ENCODE measurements at places on chromosomes 16 and 17.

DNA sequence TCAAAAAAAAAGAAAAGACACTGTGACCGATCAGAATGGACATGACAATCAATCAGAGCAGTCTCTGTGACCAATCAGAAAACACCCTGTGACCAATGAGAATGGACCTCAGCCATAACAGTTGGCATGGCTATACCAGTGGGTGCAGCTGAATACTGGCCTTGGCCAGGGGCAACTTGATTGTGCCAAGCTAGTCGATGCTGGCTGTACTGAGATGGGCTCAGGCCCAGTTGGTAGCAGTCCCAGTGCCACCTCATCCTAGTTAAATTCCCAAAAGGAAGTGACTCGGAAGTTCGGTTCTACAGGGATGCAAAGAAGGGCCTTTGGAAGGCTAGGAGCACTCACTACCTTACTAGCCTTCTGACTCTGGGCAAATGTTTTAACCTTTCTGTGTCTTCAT lies 37.2 kb upstream of the BCO1 start:
- DNase-seq = no peak

DNA sequence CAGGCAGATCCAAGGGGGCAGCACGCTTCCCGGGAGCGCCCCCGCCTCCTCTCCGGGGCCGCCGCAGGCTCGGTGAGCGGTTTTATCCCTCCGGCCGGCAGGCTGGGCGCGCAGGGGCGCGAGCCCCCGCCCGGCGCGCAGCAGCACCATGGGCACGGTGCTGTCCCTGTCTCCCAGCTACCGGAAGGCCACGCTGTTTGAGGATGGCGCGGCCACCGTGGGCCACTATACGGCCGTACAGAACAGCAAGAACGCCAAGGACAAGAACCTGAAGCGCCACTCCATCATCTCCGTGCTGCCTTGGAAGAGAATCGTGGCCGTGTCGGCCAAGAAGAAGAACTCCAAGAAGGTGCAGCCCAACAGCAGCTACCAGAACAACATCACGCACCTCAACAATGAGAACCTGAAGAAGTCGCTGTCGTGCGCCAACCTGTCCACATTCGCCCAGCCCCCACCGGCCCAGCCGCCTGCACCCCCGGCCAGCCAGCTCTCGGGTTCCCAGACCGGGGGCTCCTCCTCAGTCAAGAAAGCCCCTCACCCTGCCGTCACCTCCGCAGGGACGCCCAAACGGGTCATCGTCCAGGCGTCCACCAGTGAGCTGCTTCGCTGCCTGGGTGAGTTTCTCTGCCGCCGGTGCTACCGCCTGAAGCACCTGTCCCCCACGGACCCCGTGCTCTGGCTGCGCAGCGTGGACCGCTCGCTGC lies 832 bp downstream of the CDK5R1 start:
- no peak for DNase-seq

- no peak for DNase-seq
Measured at GRCh38 chr16:78297066-78297666, 197.7 kb downstream of the WWOX start.

DNA sequence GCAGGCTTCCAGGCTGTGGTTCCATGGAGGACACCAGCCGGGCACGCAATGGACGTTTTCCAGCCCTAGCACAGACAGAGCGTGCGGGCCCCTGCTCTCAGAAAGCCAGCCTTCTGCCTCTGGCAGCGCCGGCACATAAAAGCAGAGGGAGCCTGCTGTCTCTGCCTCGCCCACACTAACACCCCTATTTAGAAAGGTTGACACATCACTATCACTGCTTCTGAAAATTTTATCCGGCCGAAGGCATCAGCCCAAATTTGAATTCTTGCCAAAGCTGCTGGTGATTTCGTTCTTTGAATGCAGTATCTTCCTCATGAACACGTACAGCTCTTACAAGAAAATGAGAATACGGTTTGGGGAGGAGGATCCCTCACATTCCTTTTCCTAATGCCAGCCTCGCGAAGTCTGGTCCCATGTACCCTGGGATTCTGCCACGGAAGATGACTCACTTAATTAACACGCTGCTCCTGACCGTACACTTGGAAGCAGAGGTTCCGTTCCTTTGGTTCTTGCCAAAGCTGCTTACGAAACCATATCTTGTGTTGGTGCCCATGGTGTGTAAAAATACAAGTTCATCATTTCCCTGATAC lies 1.3 kb upstream of the RAB11FIP3 start:
- no peak for DNase-seq

- no peak for DNase-seq
Measured at GRCh38 chr17:57744195-57745170, 616 bp downstream of the CCDC182 start.

- no peak for DNase-seq
Measured at GRCh38 chr16:62970851-62971250, 934.6 kb upstream of the CDH8 start.

DNA sequence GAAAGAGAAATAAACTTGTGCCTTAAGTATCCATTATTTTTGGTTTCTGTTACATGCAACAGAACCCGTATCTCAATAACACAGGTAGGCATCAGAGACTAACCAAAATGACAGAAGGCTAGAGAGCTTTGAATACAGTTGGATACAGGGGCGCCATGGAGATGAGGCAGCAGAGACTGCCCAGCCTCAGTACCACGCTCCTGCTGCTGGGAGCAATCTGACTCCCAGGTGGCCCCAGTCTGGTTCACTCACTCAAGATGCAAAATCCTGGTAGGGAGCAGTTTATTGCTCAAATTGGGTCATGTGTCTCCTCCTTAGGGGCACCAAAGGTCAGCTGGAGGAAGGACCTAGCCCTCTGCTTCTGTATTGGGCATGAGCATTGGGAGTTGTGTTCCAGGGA lies 218.9 kb downstream of the USP22 start:
- DNase-seq = no peak

DNA sequence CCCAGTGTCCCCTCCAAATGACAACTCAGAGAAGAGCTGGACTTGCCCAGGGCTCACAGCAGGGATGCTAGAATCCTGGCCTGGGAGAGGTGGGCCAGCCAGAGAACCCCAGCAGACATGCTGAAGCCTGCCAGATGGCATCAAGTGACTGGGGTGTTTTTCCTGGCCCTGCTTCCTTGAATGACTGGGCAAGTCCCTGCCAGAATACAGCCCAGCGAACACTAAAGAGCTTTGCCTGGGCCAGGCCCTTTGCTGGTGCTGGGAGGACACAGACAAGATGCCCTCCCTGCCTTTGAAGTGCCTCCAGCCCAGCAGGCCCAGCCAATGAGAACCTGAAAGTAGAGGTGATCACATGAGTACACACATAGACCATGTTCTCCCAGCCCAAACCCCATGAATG lies 11.5 kb downstream of the ZNF319 start:
- no peak for DNase-seq

GRCh38 chr16:4806280-4806679 lies 3.8 kb upstream of the ROGDI start:
- no peak for DNase-seq

- no peak for DNase-seq
Measured at GRCh38 chr16:21084631-21085225, 65.9 kb downstream of the DNAH3 start.

DNA sequence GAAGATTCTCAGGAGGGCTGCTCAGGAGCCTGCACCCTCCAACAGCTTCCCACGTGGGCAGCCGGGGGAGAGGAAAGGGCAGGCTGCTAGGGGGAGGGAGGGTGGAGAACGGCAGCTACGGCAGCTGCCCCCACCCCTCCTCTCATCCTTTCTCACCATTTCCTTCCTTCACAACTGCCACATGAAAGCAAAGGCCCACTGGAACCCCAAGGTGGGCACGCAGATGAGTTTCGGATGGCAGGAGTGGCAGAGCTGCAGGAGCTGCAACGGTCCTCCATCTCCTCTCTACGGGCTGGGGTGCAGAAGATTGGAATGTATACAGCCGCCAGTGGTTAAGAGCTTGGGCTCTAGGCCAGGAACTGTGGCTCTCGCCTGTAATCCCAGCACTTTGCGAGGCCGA lies 77.7 kb downstream of the GAS7 start:
- no peak for DNase-seq

- DNase-seq = no peak
Measured at GRCh38 chr17:81309140-81309858, 14.2 kb upstream of the SLC38A10 start.

GRCh38 chr17:50180111-50180510 lies 14.3 kb downstream of the SGCA start:
- no peak for DNase-seq

- DNase-seq = no peak
Measured at GRCh38 chr16:11035096-11035495, 90.7 kb downstream of the CLEC16A start.

DNA sequence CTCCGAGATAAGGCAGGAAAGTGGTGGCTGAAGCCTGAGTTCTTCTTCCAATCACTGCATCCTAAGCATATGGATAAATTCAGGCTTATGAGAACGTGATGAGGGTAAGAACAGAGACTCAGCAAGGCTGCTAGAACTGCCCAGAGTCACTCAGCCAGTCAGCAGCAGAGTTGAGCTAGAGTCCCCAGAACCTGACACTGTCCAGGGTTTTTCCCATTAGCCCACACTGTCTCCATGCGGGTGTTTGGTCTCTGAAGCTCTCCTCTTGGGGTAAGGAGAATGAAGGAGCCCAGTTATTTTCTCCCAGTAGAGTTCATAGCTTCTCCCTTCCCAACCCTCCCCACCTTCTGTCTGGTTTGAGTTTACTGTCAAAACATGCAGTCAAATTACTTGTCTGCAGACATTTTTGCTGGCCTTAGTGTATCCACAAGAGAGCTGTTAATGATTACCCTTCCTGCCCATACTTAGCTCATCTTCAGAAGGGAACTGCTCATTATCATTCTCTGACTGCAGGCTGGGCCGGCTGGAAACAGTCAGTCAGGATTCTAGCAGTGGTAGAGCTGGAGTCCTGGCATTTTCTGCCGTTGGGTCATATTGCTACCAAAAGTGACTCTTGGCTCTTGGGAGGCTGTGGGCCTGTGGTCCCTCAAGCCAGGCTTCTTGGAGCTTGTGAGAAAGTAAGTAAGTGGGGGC lies 460.0 kb downstream of the HS3ST3B1 start:
- DNase-seq = no peak

- DNase-seq = no peak
Measured at GRCh38 chr16:78386557-78387324, 287.3 kb downstream of the WWOX start.

DNA sequence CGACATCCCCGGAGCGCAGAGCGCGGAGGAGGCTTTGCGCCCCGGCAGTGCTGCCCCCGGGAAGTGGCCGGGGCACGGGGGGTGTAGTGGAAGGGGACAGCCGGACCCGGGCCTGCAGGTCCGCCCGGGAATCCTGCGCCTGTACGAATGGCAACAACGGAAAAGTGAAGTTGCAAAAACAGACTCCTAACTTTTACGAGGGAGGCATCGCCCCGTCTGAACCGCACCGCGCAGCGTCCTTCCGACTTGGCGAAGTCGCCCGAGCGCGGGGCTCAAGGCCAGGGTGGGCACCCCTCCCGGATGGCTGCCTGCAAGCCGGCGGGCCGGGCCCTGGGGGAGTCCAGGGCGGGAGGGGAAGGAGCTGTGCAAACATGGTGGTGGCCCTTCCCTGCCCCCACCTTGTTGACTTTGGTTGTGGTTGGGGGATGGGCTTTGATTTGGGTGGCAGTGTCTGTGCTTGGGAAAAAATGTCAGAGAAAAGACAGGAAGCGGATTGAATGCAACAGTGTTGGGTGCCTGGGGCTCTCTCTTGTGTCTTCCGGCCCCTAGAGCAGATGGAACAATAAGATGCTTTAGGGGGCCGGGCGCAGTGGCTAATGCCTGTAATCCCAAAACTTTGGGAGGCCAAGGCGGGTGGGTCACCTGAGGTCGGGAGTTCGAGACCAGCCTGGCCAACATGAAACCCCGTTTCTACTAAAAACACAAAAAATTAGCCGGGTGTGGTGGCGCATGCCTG lies 675 bp downstream of the RNF213 start:
- no peak for DNase-seq

DNA sequence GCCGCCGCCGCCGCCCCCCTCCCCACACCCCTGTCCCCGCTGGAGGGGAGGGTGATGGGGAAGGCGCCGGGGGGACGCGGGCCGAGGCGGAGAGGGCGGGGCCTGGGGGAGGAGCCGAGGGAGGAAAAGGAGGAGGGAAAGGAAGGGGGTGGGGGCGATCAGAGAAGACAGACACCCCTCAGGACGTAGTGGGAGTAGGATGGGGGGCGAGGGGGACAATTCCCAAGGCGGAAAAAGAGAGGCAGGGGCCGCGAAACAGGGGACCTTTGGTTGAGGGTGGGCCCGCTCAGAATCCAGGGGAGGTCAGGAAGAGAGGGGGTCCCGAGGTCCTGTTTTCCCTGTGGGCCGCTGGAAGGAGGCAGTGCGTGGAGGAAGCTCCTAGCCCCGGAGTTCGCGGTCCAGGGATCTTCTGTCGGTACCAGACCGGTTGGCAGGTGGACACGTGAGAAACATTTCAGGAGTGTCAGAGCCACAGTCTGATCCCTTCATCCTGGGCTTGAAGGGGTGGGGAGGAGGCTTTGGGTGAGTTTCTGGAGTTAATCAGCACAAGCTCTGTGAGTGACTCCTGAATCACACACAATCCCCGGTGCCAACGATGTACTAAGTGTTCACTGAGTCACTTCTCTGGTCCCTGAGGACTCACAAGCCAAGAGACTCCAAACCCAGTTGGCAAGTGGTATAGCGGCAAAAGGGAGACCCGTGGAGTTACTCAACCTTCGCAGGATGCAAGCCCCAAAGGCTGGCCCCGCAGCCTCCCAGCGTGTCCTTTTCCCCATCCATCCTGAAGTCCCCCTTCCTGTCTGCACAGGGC lies at the start of gene XYLT1:
Gene XYLT1 (minus strand): TSS at position 53 of the 811 bp plus-strand sequence. CDS start 164 bp downstream, outside the sequence.
- no peak for DNase-seq

DNA sequence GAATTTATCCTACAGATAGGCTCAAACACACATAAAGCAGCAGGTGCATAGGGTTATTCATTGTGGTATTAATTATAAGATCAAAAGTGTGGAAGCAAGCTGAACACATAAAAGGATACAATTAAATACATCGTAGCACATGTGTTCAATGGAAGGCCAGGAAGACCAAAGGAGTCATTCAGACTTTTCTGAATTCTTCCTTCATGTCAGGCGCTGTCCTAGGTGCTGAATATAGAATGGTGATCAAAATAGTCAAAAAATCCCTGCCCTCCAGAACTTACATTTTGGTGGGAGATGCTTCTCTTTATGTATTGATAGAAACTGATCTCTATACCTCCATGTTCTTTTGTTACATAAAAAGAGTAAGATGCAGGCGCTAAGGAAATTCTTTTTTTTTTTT lies 439.0 kb upstream of the ASIC2 start:
- DNase-seq = no peak

DNA sequence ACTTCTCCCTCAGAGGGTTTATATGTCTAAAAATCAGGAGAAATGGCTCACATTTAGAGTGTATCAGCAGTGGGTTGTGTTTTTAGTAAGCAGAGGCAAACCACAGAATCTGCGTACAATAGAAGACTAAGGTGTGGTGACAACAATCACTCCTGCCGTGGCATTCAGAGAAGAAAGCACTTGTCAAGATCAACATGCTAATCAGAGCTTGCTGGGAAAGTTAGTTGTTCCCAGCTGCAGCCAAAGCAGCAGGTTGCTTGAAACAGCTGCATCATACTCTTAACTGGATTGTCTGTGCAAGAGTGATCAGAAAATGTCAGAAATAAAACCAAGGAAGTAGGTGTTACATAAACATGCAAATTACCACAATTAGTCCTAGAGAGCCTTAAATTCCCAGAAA lies 616.4 kb downstream of the CDH8 start:
- no peak for DNase-seq

- no peak for DNase-seq
Measured at GRCh38 chr17:38674014-38674748, 576 bp downstream of the EPOP start.
